HFFc6 (cell line): ENCODE measurements at places on chromosomes 6 and 20.

DNA sequence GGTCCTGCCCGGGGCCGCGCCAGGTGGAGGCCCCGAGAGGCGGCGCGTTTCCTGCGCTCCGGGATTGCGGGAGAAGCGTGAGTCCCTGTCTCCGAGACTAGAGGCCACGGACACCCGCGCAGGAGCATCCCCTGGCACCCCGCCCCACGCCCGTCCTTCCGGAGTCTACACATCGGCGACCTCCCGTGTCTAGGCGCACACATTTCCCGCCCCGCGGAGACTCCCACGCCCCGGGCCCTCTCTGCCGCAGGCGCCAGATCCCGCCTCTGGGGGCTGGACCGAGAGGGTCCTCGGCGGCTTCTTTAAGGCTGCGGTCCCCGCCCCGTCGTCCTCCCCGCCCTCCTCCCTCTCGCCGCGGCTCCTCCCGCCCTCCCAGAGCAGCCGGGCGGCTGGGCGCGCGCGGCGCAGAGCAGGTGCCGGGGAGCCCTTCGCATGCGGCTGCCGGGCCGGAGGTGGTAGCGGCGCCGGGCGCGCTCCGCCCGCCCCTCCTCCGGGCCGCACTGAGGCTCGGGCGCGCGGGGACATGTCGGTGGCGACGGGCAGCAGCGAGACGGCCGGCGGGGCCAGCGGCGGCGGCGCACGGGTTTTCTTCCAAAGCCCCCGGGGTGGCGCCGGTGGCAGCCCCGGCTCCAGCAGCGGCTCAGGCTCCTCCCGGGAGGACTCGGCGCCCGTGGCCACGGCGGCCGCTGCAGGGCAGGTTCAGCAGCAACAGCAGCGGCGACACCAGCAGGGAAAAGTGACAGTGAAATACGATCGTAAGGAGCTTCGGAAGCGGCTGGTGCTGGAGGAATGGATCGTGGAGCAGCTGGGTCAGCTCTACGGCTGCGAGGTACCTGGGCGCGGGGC lies at the start of gene PPP1R14C:
Gene PPP1R14C (plus strand): TSS at position 375 of the 846 bp plus-strand sequence. CDS start 149 bp downstream, at position 524.
- H3K4me3 ChIP-seq: peak within 1 kb of the TSS; percentile 72
- DNase-seq: no peak
- peaks cover 32% of the 10 kb centered on the region for H3K27me3 ChIP-seq
- peaks cover 5% of the 10 kb centered on the region for H3K4me1 ChIP-seq
- no peak within 1 kb of the TSS for H3K27ac ChIP-seq

DNA sequence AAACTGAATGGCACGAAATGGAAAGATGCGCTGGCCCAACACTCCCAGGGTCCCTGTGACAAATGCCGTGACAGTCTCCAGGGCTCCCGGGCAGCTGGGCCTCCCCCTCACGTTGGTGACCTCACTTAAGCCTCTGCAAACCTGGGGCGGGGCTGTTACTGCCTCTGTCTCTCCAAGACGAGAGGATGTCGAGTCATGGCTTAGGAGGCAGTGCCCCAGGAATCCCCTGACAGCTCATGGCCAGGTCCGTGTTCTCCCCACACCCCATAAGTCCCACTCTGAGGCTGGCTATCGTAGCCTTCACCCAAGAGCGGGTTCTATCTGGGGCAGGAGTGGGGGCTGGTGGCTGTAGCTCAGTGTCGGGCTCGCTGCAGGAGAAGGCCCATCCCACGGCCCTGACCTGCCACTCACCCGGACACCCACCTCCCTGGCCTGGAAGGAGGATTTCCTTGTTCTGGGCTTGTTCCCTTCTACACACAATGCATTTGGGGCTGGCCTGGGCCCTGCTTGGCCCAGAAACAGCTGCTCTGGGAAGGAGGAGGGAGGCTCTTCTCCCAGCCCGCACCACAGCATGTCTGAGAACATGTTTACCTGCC lies 5.6 kb upstream of the RPS21 start:
- no peaks in the 10 kb centered on the region; the same call in none of the 2 replicates for H3K27me3 ChIP-seq
- H3K27ac ChIP-seq: no peak overlapping the region

GRCh38 chr6:14658886-14659561 lies 541.5 kb downstream of the CD83 start:
- H3K27ac ChIP-seq: no peak overlapping the region
- H3K27me3 ChIP-seq: peaks cover 3% of the 10 kb centered on the region

GRCh38 chr6:115612796-115613479 lies 447.8 kb downstream of the FRK start:
- H3K27ac ChIP-seq: peak overlapping the region; percentile 34; the same call in 1 of the 2 replicates
- peaks cover 58% of the 10 kb centered on the region for H3K4me1 ChIP-seq
- DNase-seq: no peak
- no peaks in the 10 kb centered on the region for H3K27me3 ChIP-seq
- peak overlapping the region; percentile 16; the same call in 1 of the 2 replicates for H3K4me3 ChIP-seq

GRCh38 chr6:134707342-134708031 lies 242.4 kb downstream of the ALDH8A1 start:
- peaks cover 5% of the 10 kb centered on the region for H3K27me3 ChIP-seq
- peak overlapping the region; percentile 63 for H3K27ac ChIP-seq
- H3K36me3 ChIP-seq: no peaks in the 10 kb centered on the region
- peaks cover 24% of the 10 kb centered on the region for H3K4me1 ChIP-seq
- 0 out of 2 replicates have a peak overlapping the region, but pooled peaks have one; percentile 0 for H3K4me3 ChIP-seq
- DNase-seq: peak; percentile 68

DNA sequence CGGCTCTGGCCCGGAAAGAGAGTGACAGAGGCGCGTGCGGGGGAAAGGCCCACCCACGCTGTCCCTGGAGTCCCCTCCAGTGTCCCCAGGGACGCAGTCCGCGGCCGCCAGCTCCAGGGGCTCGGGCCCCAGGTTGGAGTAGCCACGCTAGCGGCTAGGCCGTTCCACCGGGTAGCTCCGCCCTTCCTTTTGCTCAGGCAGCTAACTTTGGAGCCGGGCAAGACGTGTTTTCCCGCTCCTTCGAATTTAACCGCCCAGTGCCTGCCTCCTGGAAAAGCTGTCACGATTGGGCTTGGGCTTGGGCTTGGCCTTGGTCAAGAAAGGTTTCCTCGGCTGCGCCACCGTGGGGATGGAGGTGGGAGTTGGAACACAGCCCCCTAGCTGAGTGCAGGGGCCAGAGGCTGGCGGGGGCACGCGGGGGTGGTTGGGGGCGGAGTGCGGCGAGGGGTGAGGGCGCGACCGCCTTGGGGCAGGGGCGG lies 4.7 kb downstream of the LINC00237 start:
- H3K4me3 ChIP-seq: no peak overlapping the region
- no peak overlapping the region for H3K27ac ChIP-seq
- H3K4me1 ChIP-seq: peaks cover 7% of the 10 kb centered on the region; the same call in 1 of the 2 replicates
- H3K27me3 ChIP-seq: peaks cover 53% of the 10 kb centered on the region
- H3K36me3 ChIP-seq: no peaks in the 10 kb centered on the region
- DNase-seq: no peak

GRCh38 chr6:15380351-15380750 lies 134.5 kb downstream of the JARID2 start:
- H3K4me3 ChIP-seq: no peak overlapping the region
- no peaks in the 10 kb centered on the region for H3K27me3 ChIP-seq
- peaks cover 4% of the 10 kb centered on the region; the same call in 1 of the 2 replicates for H3K36me3 ChIP-seq
- H3K4me1 ChIP-seq: no peaks in the 10 kb centered on the region; the same call in 1 of the 2 replicates

DNA sequence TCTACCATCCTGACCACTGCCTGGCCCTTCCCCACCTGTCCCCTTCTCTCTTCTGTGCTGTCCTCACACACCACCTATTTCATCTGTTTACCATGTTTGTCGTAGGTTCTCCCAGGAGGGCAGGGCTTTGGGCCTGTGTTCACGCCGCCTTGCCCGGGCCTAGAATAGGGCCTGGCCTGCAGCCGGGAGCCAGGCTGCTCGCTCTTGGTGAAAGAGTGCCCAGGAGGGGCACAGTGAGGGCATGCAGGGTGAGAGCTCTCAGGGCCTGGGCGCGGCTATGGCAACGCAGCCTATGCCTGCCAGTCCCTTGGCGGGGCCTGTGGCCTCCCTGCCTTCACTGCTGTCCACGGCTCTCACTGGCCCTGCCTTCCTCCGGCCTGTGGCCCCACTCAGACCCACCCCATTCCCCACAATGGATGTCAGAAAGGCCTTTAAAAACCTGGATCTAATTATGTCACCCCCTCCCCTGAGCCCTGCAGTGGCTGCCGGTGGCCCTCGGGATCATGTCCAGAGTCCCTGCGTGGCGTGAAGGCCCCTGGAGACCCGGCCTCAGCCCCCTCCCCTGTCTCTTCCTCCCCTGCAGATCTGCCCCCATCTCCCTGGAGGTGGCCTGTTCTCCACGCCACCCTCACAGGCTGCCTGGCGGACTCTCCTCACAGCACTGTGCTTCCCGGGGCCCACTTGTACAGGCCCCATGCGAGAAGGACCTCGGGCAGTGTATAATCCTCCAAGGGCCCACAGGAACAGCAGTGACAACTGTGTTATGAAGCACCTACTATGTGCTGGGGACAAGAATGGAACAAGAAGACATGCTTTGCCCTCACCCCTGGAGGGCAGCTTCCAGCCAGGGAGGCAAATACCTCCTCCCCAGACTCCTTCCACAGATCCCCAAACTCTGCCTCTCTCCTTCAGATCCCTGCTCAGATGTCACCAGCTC lies 22.9 kb upstream of the NOL4L start:
- DNase-seq: no peak
- H3K4me3 ChIP-seq: no peak overlapping the region
- no peak overlapping the region for H3K27ac ChIP-seq
- no peaks in the 10 kb centered on the region for H3K36me3 ChIP-seq
- H3K27me3 ChIP-seq: peaks cover 28% of the 10 kb centered on the region

GRCh38 chr6:120604510-120604909 lies 729.8 kb downstream of the TBC1D32 start:
- H3K27ac ChIP-seq: no peak overlapping the region
- peaks cover 2% of the 10 kb centered on the region; the same call in 1 of the 2 replicates for H3K27me3 ChIP-seq
- no peaks in the 10 kb centered on the region for H3K4me1 ChIP-seq
- no peak for DNase-seq
- H3K4me3 ChIP-seq: no peak overlapping the region

- no peak for DNase-seq
- H3K27ac ChIP-seq: no peak overlapping the region
- H3K4me3 ChIP-seq: no peak overlapping the region
These were observed 19.0 kb downstream of the CEP85L start for GRCh38 chr6:118632359-118632758.

GRCh38 chr6:154518396-154518795 lies 7.9 kb upstream of the CNKSR3 start:
- H3K27ac ChIP-seq: no peak overlapping the region
- H3K36me3 ChIP-seq: no peaks in the 10 kb centered on the region
- H3K27me3 ChIP-seq: no peaks in the 10 kb centered on the region

DNA sequence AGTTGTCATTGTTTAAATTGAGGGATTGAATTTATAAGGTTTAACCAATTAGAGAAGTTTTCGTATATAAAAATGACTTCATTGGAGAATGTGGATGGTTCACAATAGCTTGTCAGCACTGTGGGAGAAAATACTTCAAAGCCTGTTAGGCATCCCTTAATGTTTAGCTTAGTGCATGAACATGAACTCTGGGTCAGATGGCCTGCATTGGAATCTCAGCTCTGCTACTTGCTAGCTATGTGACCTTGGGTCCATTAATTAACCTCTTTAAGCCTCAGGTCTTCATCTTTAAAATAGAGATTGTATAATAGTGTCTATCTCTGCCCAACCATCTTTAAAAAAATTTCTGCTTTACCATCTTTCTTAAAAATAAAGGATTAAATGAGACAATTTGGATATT lies 11.1 kb downstream of the CTNNBL1 start:
- no peak overlapping the region for H3K27ac ChIP-seq
- DNase-seq: no peak
- peaks cover 9% of the 10 kb centered on the region for H3K36me3 ChIP-seq
- H3K4me1 ChIP-seq: peaks cover 7% of the 10 kb centered on the region; the same call in 1 of the 2 replicates
- H3K27me3 ChIP-seq: no peaks in the 10 kb centered on the region; the same call in 1 of the 2 replicates

DNA sequence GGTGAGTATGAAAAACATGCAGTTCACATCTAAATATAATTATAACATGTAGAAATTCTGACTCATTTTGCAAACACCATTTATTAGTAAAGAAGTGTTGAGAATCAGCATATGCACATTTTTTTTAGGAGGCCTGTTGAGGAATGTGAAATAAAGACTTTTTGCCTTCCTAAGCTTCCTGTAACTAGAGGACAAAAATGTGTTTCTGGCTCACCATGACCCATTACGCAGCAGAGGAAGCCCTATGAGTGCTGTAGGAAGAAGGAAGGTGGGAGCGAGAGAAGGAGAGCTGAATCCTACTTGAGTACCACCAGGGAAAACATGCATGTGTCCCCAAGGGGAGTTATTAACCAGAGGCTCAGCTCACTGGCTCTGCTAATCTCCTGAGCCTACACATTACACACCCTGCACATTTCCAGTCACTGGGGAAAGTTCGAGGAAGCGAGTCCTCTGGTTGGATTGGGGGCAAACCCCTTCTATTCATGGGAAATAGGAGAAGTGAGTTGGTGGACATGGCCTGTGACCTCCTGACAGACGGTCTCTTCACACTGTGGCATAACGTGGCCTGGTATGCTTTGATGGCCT lies 540.5 kb upstream of the JAG1 start:
- H3K27ac ChIP-seq: no peak overlapping the region
- no peak overlapping the region for H3K4me3 ChIP-seq
- no peaks in the 10 kb centered on the region for H3K27me3 ChIP-seq
- peaks cover 35% of the 10 kb centered on the region; the same call in 1 of the 2 replicates for H3K4me1 ChIP-seq
- H3K36me3 ChIP-seq: no peaks in the 10 kb centered on the region
- DNase-seq: no peak

DNA sequence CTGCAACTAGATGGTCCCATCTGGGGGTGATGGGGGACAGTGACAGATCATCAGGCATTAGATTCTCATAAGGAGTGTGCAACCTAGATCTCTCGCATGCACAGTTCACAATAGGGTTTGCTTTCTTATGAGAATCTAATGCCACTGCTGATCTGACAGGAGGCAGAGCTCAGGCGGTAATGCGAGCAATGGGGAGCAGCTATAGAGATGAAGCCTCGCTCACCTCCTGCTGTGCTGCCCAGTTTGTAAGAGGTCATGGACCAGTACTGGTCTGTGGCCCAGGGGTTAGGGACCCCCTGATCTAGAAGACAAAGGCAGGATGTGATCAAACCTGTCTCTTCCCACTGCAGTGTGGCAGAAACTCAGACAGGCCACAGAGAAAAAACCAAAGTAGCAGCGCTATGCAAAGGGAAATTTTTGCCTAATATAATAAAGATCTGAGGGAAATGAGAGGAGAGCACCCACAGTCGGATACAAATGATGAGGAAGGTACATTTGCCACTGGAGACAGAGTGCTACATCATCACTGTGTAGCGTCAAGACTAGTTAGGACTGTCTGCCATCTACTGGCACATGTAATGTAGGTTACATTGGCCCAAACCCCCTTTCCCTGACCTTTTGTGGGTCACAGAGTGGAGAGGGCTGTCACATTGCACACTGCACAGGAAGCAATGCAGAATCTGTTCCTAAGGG lies 4.1 kb upstream of the LY86 start:
- no peaks in the 10 kb centered on the region; the same call in 1 of the 2 replicates for H3K27me3 ChIP-seq
- H3K36me3 ChIP-seq: no peaks in the 10 kb centered on the region
- no peak for DNase-seq

- no peak overlapping the region for H3K27ac ChIP-seq
- no peaks in the 10 kb centered on the region for H3K36me3 ChIP-seq
- H3K4me3 ChIP-seq: no peak overlapping the region
- H3K27me3 ChIP-seq: peaks cover 2% of the 10 kb centered on the region
- H3K4me1 ChIP-seq: peaks cover 10% of the 10 kb centered on the region
These were observed 209.8 kb downstream of the HIVEP2 start for GRCh38 chr6:142735204-142735603.

DNA sequence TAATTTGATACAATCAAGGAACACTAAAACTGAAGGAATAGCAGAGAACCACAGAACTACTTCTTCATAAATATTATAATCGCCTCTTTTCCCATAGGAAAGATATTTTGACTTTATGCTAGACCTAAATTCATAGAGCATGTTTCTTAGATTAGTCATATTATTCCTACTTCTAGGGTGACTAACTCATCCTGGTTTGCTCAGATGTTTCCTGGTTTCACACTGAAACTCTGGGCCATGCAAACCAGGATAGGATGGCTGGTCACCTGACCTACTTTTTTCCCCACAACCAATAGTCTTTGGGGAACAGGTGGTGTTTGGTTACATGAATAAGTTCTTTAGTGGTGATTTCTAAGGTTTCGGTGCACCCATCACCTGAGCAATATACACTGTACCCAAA lies 42.8 kb downstream of the MMS22L start:
- no peak overlapping the region for H3K4me3 ChIP-seq
- no peak overlapping the region for H3K27ac ChIP-seq
- H3K27me3 ChIP-seq: no peaks in the 10 kb centered on the region
- peaks cover 41% of the 10 kb centered on the region for H3K36me3 ChIP-seq
- peak; percentile 40 for DNase-seq
